ENCODE measurements at places on chromosomes 12 and 14.

GRCh38 chr12:131900397-131900796 is 6.0 kb downstream of the ULK1 start:
- no peak for DNase-seq

DNA sequence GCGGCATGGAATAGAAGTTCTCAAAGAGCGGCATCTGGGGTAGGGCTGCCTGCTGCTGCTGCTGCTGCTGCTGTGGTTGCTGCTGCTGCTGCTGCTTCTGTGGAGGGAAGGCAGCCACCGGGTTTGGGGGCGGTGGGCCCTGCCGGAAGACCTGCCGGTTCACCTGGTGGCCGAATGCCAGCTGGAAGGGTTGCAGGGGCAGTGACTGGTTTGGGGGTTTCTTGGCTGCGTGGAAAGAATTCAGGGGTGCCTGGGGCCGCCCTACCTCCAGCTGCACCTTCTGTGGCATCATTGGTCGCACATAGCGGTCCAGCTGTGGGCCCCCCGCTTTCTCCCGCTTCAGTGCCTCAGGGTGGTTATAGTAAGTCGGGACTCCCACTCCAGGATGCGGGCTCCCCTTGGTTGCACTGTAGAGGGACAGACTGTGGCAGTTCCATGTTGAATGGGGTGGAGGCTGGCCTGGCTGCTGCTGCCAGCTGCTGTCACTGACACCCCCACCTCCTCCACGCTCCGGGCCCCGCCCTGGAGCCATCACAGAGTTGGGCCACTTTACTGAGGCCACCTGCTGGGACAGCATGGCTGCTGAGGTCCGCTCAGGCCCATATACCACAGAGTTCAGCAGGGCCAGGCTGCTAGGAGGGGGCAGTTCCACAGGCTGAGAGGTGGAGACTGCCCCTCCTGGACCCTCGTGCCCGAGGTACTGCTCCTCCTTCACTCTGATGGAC is 25.2 kb upstream of the PNMA1 start:
- DNase-seq, result no peak

GRCh38 chr12:68119250-68119649 is 40.3 kb downstream of the IFNG start:
- DNase-seq, result no peak

GRCh38 chr14:104086210-104086660 is 735 bp downstream of the ASPG start:
- no peak for DNase-seq

Data from LoVo (cell line).